ENCODE measurements at places on chromosomes 3 and 15.

GRCh38 chr3:111828530-111828929 is 30.5 kb upstream of the PHLDB2 start:
- DNase-seq: no peak

DNA sequence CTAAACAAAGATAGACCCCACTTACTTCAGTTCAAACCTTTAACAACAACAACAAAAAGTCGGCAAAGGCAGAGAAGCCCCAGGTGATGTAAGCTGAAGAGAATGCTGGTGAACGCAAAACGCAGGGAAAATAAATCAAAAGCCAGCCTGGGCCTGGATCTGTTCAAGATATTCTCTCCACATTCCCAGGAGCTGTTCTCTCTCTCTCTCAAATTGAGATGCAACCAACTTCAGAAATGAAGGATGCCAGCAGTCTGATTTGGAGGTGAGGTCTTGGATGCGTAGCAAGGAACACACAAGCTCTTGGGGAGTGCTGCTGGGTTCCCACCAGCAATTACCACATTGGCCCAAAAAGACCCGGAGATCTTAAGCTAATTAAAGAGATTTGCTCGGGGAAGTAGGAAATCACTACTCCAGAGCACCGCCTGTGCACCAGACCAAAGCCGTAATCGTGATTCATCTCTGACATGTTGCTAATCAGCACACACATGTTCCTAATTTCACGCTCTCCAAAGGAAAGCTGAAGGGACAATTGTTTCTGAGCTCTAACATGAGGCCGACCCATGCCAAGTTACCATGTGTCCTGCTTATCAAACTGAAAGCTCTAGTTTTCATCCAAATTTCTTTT is 37.1 kb downstream of the IL17RD start:
- DNase-seq: no peak

- DNase-seq: no peak
Measured at GRCh38 chr15:84979651-84980050, 2.0 kb upstream of the PDE8A start.

GRCh38 chr3:138125548-138126221 is 6.5 kb downstream of the A4GNT start:
- DNase-seq: no peak

DNA sequence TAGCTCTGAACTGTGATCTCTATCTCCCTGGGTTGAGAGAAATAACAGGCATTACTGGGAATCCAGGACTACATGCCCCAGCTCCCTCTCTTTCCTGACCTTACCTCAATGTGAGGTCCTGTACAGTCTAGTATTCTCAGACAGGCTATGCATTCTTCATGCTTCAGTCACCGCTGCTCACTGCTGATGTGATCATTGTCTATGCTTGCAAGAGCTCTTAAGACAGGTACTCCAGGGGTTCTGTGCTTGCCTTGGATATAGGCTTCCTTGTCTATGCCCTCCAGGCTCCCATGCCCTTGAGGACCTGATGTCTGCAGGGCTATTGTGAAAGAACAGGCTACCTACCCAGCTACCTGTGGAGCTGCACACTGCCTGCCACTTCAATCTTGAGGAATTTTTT is 183.6 kb downstream of the MBNL1 start:
- no peak for DNase-seq

- DNase-seq: no peak
Measured at GRCh38 chr3:59423707-59424106, 373.9 kb upstream of the CFAP20DC start.

- no peak for DNase-seq
Measured at GRCh38 chr3:4956738-4957137, 22.5 kb upstream of the BHLHE40 start.

GRCh38 chr3:184611607-184612281 is 50.2 kb downstream of the EPHB3 start:
- DNase-seq: no peak

DNA sequence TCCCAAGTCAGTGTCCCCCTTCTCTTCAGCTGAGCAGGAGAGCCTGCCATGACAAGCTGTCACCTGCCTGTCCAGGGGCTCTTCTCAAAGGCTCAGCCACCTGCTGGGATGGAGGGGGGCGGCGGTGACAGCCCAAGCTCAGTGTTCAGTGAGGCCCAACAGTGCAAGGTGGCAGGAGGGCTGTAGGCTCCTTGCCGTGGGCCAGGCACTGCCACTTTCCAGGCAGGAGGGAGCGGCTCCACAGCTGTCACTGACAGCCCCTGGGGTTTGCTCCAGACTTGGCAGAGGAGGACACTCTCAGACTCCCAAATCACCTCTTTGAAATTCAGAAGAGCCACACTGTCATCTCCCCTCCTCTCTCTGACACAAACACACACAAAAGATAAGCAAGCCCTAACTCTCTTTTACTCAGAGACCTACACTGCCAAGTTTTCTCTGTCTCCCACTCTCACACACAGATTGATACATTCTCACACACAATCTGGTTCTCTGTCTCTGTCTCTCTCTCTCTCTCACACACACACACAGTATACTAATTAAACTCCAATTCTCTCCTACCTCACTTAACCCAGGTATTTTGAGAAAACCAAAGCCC is 443.3 kb downstream of the EPHB1 start:
- DNase-seq: no peak

GRCh38 chr3:125194061-125194848 is 18.3 kb downstream of the SLC12A8 start:
- no peak for DNase-seq

DNA sequence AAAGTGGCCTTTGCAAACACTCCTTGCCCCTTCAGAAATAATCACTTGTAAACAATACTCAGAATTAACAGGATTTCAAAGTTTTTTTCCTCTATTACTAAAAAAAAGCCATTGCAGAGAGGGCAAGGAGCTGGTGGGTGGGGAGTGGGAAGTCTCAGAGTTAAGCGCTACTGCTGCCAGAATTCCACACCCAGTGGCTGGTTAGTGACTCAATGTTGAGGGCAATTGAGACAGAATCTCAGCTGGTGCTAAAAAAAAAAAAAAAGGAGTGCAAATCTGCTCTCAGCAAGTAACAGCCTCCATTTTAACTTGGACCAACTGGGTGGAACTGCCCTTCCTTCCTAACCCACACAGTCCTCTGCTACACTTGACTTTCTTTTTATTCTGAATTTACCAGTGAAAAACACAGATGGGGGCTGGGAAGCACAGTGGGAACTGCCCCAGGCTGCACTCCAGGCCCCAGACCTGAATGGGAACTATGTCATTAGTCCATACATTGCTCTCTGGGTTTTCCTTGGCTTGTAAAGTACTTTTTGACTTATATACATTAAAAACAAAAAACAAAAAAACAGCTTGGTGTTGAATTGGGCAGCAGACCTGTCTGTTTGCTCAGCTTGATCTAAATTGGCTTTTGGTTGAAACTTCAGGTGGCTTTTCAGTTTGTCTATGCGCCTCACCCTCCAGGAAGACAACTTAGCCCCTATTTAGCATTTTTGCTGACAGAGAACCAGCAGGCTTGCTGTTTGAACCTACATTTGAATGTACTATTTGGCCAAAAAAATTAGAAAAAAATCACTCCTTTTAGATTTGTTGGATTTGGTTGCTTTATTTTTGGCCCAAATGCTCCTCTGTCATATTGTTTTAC is 357.8 kb upstream of the TBL1XR1 start:
- no peak for DNase-seq

DNA sequence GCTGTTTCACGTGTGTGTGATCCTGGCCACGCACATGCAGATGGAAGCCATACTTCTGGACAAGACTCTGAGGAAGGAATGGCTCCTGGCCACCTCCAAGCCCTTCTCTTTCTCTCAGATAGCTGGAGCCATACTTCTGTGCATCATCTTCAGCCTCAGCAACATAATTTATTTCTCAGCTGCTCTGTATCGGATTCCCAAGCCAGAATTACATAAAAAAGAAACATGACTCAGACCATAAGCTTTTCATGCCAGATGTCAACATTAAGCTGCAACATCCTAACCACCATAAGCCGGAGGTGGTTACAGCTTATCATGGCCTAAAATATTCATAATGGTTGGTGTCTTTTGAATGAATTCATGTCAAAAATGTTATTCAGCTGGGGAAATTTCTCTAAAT is 10.6 kb upstream of the KIF23 start:
- DNase-seq: no peak

- DNase-seq: no peak
Measured at GRCh38 chr15:51274956-51275355, 63.4 kb downstream of the CYP19A1 start.

GRCh38 chr3:58574106-58574505 is 3.1 kb downstream of the FAM107A start:
- no peak for DNase-seq

DNA sequence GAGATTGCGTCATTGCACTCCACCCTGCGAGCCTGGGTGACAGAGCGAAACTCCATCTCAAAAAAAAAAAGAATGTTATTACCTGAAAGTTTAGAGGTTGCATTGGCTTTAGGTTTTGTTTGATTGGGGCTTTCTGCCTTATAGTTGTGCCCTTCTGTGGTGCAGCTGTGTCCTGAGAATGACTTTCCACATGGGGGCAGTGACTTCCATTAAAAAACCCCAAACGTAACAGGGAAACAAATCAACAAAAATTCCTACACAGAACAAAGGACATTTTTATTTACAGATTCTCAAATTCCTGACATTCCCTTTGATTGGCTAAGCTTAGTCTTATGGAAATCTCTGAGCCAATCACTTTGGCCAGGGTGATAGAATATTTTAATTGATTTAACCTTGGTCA is 154.1 kb upstream of the GPR149 start:
- DNase-seq: no peak

- DNase-seq: no peak
Measured at GRCh38 chr15:95875121-95875643, 455.3 kb upstream of the NR2F2 start.

DNA sequence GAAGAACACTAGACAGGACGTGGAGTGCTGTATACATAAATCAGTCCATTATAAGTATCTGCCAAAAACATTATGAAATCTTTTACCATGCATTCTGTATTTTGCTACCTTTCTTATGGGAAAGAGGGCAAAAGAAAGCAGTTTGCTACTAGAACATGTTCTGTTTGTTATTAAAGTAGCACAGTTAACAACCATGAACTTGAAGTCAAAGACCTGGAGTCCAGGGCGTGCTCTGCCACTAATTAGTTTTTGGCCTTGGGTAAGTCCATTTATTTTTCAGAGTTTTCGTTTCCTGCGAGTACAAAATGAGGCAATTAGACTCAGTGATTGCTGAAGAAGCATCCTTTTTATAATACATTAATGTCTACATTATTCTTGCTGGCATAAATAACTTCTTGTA is 143.3 kb upstream of the AGTR1 start:
- no peak for DNase-seq

DNA sequence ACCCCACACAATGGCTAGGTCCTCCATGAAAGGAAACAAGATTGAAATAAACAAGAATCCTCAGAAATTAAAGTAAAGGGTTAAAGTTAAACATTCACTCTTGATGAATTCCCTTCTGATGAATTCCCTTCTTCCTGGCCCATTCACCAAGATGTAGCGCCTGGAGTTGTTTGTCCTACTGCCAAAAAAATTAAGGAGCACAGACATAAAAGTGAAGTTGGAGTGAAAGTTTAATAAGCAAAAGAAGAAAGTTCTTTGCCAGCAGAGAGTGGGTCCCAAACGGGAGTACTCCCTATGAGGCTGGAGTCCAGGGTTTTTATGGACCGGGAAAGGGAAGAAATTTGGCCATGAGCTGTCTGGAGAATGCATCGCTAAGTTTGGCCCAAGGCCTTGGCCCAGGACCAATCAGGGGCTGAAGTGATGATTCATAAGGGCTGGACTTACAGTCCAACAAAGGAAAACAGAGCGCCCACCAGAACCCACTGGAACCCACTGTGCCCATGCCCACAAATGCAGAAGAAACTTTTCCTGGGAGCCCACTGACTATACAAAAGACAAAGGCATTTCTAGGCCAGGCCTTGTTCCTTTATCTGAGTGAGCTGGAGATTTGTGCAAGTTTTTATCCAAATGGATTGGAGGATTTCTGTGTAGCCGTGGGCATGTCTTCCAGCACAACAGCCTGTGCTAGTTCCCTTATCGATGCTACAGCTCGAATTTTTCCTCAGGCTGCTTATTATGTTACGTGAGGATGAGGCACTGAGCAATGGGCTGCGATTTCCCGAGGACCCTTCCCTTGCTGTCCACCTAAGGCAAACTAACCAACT is 1561.6 kb downstream of the OTOL1 start:
- DNase-seq: no peak

DNA sequence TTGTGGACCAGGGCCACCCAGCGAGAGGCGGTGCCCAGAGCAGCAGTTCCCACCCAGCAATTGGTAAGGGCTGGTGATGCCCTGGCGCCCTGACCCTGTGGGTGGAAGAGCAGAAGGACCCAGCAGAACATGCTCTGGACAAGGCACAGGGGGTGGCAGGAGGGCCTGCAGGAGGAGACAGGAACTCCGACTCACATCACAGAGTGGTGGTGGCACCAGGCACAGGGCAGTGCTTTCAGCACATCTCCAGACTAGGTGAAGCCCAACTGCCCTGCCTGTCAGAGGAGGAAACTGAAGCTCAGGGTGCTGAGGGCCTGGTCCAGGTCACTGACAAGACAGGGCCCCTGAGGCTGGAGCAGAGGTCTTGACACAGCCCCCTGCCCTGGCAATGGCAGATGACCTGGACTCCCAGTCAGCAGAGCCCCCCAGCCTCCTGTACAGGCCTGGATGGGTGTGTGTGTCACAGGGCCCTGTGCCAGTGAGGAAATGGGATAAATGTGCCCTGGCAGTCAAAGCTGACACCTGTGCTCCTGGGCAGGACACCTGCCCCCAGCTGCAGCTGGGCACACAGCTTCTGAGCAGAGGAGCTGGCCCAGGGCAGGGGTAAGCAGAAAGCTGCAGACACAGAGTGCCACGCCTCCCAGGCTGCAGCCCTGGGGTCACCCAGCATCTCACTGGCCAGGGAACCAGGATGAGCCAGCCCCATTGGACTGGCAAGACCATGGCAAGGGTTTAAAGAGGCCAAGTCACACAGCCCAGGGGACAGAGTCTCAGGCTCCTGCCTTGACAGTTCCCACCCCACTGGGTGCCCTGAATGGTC is 11.4 kb downstream of the KLF15 start:
- DNase-seq: no peak

DNA sequence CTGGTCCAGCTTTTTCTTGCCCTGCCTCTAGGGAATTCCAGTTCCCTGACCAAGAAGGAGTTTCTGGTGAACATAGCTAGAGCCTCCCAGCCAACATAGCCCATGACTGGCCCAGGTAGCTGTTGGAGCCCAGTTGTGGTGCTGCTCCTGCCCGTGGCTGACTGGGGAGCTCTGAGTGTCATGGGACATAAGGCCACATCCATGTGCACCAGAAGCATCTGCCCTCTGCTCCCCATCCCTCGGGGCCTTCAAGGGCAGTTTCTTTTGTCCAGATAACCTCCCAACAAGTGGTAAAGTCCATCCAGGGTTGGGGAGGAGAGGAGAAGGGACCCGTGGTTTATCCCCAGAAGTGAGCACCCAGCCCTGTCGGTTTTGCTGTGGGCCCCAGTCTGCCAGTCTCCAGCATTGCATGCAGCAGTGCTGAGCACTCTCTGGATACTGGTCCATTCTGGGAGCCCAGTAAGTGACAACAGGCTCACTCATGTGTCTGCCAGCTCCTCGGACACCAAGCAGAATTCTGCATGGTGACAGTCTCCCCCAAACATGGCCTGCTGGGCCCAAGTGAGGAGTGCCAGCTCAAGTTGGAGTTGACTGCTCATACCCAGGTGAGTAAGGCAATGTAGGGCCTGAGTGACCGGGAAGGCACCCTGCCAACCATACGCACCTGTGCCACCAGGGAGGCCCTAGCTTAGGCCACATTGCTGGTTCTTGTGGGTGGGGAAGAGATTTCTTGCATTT is 28.8 kb downstream of the ACAA1 start:
- no peak for DNase-seq

GRCh38 chr3:140007081-140007480 is 72.1 kb downstream of the CLSTN2 start:
- DNase-seq: no peak

GRCh38 chr3:81929697-81930096 is 168.3 kb upstream of the GBE1 start:
- DNase-seq: no peak

Data from stimulated activated CD4-positive, alpha-beta T cell treated with anti-CD3 and anti-CD28 coated beads, TNF-alpha, amount 100 ng/mL, for 24 hours (primary cell).